Ecto neural progenitor cell (in vitro differentiated cells): ENCODE measurements at places on chromosomes 7 and 10.

GRCh38 chr7:141874787-141875186 is 33.5 kb upstream of the PRSS37 start:
- DNase-seq = no peak

- no peak for DNase-seq
These were observed 117.9 kb downstream of the SND1 start for GRCh38 chr7:127769696-127770400.

DNA sequence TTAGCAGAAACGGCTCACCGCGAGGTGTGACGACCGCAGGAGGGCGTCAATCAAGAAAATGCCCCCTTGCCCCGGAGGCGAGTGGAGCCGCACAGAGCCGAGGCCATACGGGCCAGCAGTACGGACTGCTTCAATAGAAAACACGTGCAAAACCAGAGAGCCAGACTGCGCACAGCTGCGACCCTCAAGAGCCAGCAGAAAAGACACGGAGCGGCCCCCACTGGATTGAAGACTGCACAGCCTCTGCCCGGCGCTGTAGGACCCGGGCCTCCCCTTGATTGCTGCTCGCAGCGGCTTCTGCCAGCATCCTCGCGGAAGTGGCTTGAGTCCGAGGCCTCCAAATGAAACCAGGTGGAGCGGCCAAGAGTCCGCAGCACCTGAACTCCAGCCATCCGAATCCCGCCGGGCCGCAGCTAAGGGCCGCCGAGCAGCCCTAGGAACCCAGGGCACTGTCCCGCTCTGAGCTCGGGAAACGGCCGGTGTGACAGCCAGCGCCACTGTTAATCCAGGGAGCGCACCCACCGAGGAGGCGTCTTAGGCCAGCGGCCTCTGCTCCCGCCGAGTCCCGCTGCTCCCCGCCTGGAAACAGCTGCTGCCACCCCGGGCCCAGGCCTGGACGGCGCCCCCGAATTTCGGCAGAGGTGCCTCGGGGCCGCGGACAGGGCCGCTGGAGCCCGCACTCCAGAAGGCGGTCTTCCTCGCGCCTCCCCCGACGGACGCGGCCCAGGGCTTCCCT is 660 bp upstream of the HHEX start:
- DNase-seq = peak; percentile 66

DNA sequence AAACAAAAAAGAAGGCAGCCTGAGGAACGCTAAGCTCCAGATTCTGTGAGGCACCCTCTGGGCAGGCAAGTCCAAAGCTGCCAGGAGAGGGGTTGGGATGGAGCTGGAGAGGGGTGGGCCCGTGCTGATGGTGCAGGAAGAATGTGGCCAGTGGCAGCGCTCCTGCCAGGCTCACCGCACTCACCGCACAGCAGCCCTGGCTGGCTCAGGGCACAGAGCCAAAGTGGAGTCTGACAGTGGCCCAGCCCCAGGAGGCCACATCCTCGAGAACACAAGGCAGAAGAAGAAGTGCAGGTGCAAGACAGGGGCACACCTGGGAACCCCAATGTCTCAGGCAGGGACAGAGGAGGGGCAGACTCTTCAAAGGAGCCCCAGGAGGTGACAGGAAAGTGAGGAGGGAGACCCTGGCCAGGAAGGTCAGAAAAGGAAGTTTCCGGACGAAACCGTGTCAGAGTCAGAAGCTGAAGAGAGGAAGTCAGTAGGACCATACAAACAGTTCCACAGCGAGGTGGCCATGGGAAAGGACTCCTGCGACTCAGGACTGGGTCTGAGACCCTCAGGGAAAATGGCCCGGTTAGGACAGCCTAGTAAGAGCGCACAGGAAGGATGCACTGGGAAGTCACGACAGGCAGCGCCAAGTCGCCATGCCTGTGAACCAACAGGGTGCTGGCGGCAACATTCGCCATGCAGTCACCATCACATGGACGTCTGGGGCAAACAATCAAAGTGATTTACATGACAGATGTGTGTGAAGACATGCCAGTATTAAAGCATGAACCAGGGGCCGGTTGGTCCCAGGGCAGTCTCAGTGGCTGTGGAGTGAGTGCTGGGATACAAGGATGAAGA is 54.4 kb downstream of the COBL start:
- DNase-seq = no peak

- DNase-seq = no peak
These were observed 261.5 kb downstream of the SNX10 start for GRCh38 chr7:26553128-26553527.

DNA sequence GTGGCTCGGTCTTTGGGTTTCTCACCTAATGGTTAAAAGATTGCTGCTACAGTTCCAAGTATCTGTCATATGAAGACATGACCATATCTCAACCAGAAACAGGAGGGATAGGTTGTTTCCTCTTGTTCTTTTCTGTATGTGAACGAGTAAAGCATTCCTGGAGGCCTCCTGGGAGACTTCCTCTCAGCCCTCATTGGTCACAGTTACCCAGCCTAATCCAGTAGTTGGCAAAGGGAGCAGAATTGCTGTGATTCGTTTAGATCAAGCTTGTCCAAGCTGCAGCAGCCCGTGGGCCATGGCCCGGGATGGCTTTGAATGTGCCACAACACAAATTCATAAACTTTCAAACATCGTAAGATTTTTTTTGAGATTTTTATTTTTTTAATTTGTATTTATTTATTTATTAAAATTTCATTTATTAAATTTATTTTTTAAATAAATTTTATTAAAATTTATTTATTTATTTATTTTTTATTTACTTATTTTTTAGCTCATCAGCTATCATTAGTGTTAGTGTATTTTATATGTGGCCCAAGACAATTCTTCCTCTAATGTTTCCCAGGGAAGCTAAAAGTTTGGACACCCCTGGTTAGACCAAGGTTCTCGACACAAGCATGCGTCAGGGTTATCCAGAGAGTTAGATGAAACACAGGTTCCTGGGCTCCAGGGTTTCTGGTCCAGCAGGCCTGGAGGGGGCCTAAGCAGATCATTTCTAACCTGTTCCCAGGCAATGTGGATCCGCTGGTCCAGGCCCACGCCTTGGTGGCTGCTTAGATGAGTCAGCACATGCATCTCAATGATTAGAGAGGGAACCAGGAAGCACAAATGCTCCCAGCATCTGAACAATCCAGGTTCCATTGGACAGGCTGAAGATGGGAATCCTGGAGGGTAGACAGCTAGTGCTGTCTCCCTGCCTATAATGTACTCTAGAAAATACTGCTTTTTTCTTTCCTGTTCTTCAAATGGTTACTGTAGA is 25.6 kb downstream of the CDC123 start:
- DNase-seq = no peak

DNA sequence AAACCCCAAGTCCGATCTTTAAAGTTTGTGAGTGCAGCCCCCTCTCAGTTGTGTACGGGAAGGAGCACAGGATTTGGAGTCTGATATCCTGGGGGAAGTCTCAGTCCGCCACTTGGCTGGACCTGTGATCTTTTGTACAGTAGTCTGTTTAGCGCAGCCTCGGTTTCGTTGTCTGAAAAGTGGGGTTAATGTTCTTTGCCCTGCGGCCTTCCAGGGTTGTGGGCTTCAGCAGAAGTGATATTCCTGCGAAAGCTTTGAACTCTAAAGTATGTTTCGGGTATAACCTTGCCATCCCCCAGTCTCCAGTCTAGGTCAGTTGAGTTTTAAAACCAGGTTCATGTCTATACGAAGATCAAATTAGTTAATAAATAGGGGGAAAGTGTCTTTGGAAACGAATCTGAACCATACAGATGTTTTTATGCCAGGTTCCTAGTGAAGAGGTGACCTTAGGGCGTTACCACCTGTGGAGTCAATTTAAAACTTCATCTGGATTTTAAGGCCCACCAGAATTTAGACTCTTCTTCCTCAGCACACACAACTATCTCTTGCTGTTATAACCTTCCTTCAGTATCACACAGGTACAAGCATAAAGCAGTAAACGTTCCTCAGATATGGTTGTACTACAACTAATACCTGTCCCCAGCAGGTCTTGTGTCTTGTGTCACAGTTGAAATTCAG is 904 bp downstream of the R3HCC1L start:
- DNase-seq = no peak

- DNase-seq = no peak
These were observed 59.5 kb downstream of the CACNA2D1 start for GRCh38 chr7:82384051-82384464.

GRCh38 chr10:129274748-129275474 is 192.1 kb upstream of the MGMT start:
- no peak for DNase-seq

DNA sequence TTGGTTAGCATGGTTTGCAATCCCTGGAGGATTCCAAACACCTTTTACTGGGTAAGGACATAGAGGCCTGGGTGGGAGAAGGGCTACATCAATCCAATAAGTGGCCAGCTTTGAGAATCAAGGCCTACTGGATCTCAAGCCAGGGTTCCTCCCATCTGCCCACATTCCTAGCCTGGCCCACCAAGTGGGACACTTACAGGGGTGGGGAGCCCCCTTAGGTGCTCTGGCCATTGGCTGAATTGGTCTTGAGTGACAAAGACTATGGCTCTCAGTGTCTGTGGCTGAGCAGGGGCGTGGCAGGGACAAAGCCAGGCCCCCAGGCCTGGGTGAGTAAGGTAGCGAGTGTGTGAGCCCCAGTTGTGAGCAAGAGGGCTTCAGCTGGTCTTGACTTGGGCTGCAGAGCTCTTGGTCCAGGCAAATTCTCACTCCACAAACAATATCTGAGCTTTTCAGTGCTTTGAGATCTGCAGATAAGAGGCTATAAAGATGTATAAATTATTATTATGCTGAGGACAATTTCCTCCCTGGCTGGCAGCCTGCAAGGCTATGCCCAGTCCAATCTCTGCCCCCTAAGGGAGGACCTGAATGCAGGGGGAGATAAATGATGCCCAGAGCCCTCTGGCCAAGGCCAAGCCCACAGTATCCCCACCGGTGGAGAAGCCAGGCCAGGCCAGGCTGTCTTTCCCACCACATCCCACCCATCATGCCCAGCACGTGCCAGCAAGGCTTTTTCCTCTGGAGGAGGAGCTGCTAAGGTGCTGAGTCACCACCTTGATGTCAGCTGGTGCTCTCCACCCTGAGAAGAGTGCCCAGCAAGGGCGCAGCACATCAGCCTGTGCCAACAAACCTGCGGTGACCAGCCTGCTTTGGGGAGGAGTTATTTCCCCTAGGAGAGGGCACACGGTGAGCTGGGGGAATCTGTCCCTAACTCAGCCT is 80.7 kb upstream of the DUSP5 start:
- no peak for DNase-seq
